ENCODE measurements at places on chromosomes 6 and 20.

DNA sequence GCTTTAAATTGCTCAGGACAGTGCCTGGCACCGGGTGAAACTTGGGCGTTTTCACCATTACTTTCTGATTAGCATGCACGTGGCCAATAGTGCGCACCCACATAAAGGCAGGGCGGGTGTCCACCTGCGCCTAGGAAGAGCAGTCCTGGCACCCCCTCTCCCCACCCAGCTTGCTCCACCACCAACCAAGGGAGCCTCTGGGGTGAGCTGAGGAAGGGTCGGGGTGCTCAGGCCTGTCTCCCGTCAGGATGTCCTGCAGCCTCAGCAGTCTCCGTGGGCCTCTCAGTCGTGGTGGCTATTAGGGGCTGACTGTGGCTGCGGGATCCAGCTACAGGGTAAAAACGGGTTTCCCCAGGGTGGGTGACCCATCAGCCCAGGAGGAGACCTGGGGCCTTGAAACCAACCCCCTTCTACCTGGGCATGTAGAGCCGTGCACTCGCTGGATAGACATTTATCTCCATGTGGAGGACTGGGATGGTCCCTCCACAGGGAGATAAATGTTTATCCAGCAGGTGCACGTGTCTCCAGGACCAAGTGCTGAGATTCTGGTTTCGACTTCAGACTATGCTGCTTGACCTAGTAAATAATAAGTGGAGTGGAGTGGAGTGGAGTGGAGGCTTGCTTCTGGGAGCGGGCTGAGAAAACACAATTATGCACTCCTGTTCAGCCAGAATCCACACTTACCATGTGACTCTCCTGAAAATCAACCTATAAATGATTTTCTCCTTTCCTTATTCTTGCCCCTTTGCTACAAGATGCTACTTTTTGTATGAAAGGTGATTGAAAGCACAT lies 91.1 kb downstream of the ZDHHC14 start:
- DNase-seq = no peak

DNA sequence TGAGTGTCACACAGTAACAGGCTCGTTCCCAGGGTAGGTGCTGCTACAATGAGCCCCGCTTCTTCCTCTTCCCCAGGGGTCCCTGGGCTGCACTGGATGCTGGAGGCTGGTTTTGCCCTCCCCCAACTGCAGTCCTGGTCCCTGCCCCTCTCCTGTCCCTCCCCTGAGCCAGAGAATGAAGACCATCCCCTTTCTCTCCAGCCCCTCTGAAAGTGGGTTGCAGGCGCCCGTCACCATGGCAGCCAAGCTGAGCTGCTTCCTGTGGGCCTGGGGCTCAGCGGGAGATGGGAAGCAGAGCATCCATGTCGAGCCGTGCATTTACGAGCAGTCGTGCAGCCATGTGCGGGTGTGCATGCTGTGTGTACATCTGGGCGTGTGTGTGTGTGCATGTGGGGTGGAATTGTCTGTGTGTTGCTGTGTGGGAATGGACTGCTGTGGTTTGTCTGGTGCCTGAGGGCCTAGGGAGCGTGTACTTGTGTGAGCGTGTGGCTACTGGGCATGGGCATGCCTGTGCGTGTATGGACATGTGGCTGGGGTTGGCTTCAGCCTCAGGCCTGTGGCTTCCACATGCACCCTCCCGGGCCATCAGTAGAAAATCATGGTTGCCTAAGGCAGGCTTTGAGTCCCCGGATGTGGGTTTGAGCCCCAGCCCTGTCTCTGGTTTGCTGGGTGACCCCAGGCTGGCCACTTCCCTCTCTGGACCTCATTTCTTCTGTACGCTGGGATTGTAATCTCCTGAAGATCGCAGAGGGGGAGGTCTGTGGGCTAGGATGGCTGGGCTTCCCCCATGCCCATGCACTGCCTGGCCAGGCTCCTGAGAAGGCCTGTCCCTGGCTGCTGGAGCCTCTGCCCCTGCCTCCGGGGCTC lies 48.8 kb downstream of the SRC start:
- DNase-seq = peak; percentile 26

GRCh38 chr20:1509237-1509636 lies 18.0 kb upstream of the SIRPB2 start:
- no peak for DNase-seq

DNA sequence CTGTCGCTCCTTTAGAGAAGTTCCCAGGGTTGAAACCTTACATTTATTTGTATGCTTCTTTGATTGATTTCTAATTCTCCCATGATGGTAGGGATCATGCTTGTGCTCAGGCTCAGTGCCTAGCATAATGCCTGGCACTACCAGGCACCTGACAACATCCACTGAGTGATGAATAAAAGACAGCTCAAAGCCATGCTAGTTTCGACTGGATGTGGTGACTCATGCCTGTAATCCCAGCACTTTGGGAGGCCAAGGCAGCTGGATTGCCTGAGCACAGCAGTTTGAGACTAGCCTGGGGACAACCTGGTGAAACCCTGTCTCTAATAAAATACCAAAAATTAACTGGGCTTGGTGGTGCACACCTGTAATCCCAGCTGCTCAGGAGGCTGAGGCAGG lies 11.6 kb upstream of the CD164 start:
- no peak for DNase-seq

DNA sequence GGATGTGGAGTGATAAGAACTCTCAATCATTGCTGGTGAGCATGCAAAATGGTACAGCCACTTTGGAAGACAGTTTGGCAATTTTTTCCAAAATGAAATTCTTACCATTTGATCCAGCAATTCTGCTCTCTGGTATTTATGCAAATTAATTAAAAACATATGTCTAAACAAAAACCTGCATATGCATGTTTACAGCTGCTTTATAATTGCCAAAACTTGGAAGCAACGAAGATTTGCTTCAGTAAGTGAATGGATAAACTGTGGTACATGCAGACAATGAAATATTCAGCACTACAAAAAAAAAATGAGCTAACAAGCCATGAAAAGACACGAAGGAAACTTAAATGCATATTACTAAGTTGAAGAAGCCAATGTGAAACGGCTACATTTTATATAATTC lies 55.5 kb upstream of the SMLR1 start:
- no peak for DNase-seq

GRCh38 chr6:13439644-13440043 lies 47.8 kb downstream of the GFOD1 start:
- no peak for DNase-seq

DNA sequence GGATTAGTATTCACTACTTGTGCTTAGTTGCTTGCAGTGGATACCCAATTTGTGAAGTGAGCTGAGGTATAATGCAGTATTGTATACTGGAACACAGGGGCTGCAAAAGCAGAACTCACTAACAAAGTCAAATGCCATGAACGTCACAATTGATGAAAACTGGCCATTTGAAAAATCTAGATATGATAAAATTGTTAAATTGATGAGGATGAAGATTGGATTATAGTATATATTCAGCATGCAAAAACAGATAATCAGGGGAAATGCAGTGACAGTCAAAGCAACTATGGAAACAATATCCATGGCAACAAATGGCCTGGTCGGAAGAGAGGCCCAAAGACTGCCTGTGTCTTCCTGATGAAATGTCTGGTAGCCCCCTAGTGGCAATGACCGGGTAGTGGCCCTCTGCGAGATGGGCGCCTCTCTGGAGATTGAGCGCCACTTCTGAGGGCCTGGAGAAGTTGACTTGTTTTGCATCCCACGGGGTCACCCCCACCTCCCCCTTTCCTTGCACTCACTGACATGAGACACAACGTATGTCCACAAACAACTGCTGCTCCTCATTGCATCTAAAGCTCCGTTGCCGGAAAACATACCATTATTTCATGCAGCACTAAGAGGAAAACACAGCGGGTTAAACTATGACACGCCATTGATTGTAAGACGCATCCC lies 43.6 kb downstream of the C6orf15 start:
- peak; percentile 62 for DNase-seq

DNA sequence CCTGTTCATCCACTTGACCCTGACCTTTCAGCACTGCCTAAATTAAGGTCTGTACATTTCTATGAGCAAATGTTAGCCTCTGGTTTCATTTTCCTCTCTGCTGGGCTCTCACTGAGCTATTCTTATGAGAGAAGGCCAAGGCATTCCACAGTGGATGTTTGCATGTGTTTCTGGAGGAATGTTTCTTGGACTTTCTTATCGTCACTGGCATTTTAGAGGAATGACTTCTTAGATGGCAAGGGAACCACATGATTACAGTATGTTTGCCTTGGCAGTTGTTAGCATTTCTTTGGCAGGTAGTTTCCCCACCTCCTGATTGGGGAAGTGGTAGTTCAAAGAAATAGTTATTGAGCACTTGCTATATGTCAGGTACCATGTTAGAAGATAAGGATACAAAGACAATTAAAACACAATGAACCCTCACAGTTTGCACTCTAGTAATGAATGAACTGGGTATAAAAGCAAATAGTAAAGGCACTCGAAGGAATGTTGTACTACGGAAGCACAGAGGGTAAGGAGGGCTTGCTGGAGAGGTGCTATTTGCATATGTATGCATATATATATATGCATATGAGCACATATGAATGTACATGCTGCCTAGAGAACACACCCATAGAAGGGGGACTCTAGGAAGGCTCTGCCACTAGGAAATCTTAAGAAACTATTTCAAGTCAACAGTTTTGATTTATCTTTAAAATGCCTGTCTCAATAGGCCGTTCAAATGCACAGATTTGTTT lies 307.4 kb downstream of the EYA4 start:
- DNase-seq = no peak

- DNase-seq = no peak
Observed at GRCh38 chr6:130713144-130713543, 114.1 kb upstream of the SMLR1 start.

- DNase-seq = no peak
Observed at GRCh38 chr6:30686009-30686907, at the start of gene PPP1R18. TSS of gene PPP1R18 (minus strand) at chr6:30686645. CDS start at chr6:30686018, 627 bp downstream.

- DNase-seq = no peak
Observed at GRCh38 chr20:20535051-20535450, 167.1 kb downstream of the INSM1 start.

- DNase-seq = no peak
Observed at GRCh38 chr6:25177500-25178028, 101.6 kb upstream of the CARMIL1 start.

GRCh38 chr6:117477988-117478852 lies 4.3 kb upstream of the DCBLD1 start:
- no peak for DNase-seq

- DNase-seq = no peak
Observed at GRCh38 chr6:15170126-15170525, 75.7 kb upstream of the JARID2 start.

DNA sequence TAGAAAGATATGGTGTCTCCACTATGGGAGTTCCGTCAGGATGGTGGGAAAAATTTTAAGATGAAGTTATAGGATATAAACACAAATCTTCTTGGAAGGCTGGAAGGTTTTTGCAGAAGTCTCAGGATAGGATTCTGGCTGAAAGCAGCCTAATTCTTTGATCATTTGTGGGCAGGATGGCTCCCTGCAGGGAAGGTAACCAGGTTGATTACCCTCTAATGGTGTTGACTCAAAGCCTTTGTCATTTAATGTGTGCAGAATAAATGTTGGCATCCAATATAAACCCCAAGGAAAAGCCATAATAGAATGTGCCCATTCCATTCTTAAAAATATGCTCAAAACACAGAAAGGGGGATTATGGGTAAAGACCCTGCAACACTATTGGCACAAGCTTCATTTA lies 204.3 kb downstream of the EPM2A start:
- no peak for DNase-seq

DNA sequence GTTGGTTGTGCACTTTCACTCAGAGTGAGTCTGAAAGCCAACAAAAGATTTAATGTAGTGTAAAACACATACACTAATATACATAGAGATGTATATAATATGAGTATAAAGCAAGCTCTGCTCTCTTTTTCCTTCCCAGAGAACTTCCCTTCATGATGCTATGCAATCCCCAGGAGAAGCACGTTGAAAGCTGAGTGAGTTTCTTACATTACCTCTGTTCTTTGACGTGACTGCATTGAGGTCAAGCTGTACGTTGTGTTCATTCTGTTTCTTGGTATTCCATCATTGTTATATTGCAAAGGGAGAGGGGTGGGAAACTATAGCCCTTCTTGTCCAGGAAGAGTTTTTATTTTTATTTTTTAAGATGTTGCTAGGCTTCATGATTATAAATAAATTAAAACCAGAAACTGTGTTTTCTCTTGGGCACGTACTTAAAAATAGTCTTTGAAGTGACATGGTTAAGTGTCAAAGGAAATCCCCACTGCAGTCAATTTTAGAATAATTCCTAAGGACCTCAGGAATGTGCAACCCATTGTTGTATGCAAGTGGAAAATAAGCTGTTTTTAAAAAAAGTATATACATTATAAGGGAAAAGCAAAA lies 651.0 kb downstream of the CD109 start:
- no peak for DNase-seq

DNA sequence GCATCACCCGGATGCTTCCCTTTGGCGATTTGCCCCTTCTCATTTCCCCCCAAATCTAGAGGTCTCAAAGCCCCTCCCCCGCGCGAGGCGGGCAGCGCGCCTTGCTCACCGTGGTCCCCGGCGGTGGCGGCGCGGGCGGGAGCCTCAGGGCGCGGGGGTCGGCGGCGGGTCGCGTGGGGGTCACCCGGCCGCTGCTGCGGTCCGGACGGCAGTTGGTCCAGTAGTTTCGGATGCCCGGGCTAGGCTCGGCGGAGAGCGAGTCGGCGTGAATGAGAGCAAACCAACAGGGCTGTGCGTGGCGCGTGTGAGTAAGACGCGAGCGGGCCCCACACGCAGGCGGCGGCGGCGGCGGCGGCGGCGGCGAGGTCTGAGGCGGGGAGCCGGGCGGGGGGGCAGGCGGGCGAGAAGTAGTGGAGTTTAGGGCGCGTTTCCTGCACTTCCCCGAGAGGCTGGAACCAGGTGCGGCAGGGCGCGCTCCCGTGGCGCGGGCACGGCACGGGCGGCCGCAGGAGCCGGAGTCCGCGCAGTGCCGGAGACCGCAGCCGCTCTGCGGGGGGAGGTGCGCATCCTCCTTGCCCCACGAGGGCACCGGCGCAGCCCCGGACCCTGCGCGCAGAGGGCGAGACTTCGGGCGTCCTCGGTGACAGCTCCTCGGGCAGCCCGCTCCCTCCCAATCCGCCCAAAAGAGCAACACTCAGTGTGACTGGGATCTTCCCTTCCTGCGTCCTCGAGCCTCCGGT lies 567 bp downstream of the HS3ST5 start:
- DNase-seq = no peak

- no peak for DNase-seq
Observed at GRCh38 chr20:49526056-49526455, 41.9 kb downstream of the PTGIS start.

DNA sequence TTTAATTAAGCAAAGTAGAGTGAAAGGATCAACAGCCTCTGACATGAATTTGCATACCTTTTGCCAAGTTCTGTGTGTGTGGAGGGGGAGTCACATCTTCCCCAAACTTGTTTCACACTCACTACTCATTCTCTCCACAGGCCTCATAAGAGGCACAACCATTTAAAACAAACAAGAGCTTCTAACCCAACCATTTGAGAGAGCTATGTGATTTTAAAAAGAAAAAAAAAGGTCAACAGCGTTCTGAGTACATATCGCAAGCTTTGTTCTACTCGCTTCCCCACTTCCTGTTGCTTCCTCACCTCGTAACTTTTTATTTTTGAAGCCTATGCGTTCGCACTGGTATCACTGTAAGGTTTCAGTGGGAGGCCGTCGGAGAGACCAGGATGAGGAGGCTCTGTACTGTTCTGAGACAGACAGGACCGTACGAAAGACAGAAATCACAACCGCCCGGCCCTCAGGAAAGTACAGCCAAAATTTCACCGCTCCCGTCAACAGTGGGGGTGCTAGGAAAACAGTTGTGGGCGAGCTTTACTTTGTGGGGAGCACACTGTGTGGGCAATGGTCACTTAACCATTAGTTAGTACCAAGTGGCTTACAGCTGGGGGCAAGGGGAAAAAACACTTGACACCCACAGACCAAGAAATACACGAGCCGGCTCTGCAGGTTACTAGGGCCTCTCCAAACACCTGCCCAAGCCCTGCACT lies 61.3 kb downstream of the TRERF1 start:
- DNase-seq = no peak
